ENCODE measurements at places on chromosomes 12 and 14. TPM values are rescaled to one million over a fixed set of nuclear protein-coding genes. Genes with fewer than 3 reads are reported as not detected.

DNA sequence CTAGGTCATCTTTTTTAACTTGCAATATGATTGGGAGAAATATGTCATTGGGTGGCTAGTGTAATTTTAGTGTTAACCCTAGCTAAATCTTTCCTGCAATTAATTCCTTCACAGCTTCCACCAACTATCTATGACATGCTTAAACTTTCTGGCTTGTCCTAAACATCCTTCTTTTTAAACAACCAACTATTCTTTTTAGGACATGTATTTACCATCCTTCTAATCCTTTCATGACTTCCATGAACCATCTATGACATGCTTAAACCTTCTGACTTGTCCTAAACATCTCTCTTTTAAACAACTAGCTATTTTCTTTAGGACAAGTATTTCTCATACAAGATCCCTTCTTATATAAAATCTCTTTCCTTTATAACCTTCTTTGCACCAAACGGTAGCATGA lies 179.6 kb upstream of the PDZRN4 start:
- DNase-seq = no peak

Gene KITLG
- total RNA-seq = 12.0 TPM

Gene SAMD4A
- total RNA-seq = 118 TPM

GRCh38 chr12:31119192-31119802 lies 45.6 kb downstream of the DDX11 start:
- no peak for DNase-seq

Gene RILPL2
- 3.1 TPM for total RNA-seq

GRCh38 chr12:15977999-15978951 lies 67.1 kb downstream of the DERA start:
- no peak for DNase-seq

DNA sequence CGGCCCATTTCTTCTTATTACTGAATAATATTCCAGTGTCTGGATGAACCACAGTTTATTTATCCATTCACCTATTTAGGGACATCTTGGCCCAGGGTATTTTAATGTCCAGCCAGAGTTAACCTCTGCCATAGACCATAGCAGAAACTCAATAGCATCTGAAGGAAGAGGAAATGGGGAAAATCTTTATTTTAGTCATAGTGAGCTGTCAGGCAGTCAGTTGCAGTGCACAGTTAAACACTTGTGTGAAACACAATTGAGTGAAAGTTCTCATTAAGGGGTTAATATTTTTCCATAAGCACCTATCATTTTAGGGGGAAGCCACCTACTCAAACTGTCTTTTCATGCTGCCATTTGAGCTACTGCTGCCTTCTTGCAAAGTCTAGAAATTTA lies 197.3 kb upstream of the PPFIA2 start:
- no peak for DNase-seq

DNA sequence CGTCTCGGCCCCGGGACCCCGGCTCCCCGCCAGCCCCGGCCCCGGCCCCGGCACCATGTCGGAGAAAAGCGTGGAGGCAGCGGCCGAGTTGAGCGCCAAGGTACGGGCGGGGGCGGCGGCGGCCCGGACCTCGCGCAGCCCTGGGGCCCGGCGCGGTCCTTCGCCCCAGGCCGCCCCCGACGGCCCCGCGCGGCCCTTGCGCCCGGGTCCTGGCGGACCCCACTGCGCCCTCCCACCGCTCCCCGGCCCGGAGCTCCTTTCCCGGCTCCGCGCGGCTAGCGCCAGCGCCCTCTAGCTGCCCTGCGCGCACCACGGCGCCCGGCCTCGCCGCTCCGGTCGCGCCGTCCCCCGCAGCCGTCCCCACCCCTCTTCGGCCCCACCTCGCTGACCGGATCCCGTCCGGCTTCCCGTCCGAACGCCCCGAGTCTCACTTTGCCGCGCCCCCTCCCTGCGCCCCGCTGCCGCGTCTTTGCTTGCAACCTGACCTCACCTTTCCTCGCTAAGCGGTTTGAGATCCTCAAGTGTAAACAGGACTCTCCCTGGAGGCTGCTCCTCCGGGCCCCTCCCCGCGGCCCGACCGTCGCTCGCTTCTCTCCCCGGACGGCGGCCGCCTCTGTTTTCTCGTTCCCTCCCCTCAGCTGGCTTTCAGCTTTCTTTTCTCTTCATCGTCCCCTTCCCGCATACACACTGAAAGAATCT lies 637 bp downstream of the PTMS start:
- peak; percentile 86 for DNase-seq

DNA sequence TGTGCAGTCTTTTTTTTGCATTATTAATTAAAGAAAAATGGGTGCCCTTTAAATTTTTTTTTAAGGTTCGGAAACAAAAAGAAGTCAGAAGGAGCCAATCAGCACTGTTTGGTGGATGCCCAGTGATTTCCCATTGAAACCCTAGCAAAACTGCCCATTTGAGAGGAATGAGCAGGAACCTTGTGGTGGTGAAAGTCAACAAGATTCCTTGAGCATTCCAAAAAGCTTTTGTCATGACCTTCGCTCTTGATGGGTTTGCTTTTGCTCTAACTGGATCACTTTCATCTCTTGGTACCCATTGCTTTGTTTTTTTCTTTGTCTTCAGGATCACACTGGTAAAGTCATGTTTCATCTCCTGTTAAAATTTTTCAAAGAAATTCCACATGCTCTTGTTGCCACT lies 54.1 kb downstream of the ADIPOR2 start:
- no peak for DNase-seq

- no peak for DNase-seq
Observed at GRCh38 chr12:9148926-9149325, 33.2 kb upstream of the A2M start.

DNA sequence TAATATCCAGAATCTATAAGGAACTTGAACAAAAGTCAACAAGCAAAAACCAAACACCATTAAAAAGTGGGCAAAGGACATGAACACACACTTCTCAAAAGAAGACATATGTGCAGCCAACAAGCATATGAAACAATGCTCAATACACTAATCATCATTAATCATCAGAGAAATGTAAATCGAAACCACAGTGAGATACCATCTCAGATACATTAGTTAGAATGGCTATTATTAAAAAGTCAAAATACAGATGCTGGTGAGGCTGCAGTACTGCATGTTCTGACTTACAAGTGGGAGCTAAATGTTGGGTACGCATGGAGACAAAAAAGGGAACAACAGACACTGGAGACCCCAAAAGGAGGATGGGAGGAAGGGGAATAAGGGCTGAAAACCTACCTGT lies 67.1 kb downstream of the BLTP3B start:
- no peak for DNase-seq

Gene LAG3
- 0.62 TPM for total RNA-seq

DNA sequence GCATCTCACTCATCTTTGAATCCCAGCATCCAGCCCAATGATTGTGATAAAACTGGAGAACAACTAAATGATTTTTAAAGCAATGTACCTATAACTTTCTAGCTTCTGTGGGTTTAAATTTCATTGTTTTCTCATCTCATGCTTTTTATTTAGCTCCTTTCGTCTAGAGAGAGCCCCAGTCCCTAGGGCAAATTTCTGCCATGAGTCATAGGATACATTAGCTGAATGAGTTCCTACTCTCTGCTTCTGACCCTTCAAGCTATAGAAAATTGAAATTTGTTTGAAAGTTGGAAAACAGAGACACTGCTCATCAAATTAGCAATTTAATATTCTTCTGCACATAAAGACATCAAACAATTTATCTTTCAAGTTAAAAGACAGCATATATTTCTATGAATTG lies 113.9 kb downstream of the KIF21A start:
- no peak for DNase-seq

GRCh38 chr12:77372494-77372893 lies 307.1 kb upstream of the E2F7 start:
- DNase-seq = no peak

GRCh38 chr14:104394409-104394851 lies 185.1 kb upstream of the C14orf180 start:
- no peak for DNase-seq

Gene TSPAN19
- total RNA-seq = not detected

- DNase-seq = no peak
Observed at GRCh38 chr14:58796242-58797009, 158.7 kb downstream of the DACT1 start.

Gene CRACR2A
- total RNA-seq = 7.4 TPM

- no peak for DNase-seq
Observed at GRCh38 chr12:64794305-64794704, 30.1 kb upstream of the TBC1D30 start.

- no peak for DNase-seq
Observed at GRCh38 chr12:102421802-102422583, 58.4 kb downstream of the IGF1 start.
